ENCODE measurements at places on chromosomes 12 and 14.

- peak; percentile 53 for DNase-seq
Observed at GRCh38 chr12:68317047-68317667, 15.0 kb downstream of the MDM1 start.

GRCh38 chr12:112782943-112783342, 8.6 kb upstream of the RPH3A start:
- no peak for DNase-seq

DNA sequence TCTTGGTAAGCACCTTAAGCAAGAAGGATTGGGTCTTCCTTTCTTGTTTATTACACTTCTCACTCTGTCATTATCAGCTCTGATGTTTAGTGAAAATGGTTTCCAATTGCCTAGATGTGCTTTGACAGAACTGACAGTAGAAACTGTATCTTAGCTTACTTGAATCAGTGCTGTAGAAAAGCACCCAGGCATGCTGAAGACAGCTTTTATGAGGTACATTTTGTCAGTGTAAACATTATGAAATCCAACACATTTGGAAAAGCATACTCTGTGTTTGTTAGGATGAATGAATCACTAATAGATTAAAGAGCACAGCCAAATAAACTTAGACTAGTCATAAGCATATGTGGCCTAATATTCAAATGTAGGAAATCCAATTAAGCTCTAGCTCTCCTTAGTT, 290.2 kb upstream of the NPAS3 start:
- DNase-seq, result no peak

GRCh38 chr14:34111953-34112352, 161.1 kb upstream of the EGLN3 start:
- DNase-seq, result no peak

GRCh38 chr12:103503546-103504480, 8.0 kb upstream of the C12orf42 start:
- DNase-seq, result peak; percentile 38

DNA sequence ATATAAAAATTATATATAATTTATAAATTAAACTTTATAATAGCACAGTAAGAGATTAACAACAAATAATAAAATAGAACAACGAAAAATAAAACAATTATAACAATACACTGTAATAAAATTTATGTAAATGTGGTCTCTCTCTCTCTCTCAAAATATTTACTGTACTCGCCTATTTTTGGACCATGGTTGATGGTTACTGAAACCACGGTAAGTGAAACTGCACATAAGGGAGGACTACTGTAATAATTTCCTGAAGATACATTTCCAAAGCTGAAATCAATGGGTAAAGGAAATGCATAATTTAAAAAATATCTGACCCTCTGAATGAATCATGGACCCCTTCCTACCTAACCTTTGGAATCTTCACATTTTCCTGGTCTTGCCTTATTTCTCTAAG, 48.9 kb downstream of the NTN4 start:
- no peak for DNase-seq

DNA sequence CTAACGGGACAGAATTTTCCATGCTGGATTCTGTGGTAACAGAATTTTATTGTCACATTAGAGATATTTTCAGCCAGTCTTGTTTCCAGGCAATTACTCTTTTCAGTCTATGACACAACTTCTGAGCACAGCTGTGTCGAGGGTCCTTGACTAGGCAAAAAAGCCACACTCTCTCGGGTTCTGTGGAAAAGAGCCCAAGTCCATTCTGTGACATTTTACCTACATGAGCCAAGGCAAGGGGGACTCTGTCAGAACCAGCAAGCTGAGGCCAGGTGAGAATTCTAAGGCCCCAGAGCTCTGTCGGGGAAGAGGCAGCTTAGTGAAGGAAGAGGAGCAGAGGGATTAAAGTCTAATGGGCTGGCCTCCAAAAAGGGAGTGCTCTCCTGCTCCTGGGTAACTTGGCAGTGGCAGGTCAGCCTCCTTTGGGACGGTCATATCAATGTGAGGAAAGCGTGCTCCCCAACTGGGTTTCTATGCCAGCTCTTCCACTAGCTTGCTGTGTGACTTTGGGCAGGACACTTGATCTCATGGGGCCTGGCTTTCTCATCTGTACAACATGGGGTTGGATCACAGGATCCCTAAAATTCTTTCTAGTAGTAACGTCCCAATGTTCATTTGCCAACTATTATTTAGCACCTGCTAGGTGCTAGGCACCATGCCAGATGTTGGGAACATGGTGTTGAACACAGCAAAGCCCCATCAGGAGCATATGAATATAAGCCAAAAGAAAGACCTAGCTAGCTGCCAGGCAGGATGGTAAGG, 16.0 kb upstream of the RIC8B start:
- DNase-seq, result no peak

DNA sequence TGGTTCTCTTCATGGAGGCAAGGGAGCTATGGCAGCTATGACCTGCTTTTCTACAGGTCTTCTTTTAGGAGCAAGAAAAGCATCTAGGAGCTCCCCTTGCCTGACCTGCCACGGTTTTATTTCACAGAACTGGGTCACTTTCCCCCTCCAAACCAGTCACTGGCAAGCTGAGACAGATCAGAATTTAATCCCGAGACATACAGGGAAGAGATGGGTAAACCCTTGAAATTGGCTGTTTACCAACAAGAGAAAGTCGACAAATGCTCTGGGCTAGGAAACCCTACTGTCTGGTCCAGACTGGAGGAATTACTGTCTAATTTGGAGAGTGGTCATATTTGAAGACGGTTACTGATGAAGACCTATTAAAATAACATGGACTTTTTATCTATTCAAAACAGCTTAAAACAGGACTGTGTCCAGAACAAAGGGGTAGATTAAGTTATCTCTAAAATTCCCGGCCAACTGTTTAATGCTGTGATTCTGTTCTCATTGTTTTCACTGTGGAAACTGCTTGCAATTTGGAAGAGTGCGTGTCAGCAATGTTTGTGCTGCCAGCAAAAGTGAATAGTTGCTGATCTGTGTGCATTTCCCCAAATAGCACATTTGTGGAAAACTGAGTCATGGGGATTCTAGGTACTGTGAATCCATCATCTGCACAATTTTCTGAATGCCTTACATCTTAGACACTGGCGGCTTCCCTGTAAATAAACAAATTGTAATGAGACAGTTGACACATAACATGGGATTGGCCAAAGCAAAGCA, 73.4 kb upstream of the EEA1 start:
- no peak for DNase-seq

DNA sequence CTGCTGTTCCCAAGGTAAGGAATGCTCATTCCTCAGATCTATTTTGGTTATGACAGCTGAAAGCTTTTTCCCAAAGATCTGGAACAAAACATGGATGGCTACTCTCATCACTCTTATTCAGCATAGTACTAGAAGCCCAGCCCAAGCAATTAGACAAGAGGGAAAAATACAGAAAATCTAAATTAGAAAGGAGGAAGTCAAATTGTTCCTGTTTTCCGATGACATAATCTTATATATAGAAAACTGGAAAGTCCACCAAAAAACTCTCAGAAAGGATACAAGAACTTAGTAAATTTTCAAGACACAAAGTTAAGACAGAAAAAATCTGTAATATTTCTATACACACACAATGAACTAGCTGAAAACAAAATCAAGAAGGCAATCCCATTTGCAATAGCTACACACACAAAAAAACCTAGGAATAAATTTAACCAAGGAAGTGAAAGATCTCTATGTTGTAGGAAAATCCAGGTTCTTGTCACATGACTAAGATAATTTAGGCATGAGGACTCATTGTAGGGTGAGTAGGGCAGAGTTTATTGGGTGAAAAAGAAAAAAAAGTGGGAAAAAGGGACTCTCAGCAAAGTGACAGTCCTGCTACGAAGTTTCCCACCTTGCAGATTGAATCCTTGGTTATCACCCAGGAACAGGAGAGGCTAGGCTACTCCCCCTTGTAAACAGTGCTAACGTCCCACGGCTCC, 28.6 kb upstream of the KLRB1 start:
- DNase-seq, result no peak

DNA sequence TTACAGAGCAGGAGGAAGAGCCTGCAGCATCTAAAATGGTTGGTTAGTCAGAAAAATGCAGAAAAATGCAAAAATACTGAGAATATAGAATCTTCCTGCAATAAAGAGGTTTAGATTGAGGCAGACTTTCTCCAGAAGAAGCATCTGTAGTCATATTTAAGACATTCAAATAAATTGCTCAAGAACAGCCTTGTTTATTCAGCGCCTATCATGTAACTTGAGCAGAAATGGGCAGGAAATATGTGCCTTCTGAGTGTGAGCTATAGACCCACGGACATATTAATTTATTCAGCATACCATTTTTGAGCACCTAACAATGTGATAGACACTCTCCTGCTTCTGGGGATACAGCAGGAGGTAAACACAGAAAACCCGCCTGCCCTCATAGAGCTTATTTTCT, 102.0 kb upstream of the HIF1A start:
- no peak for DNase-seq

- no peak for DNase-seq
Observed at GRCh38 chr14:68789821-68790643, 2.8 kb downstream of the ZFP36L1 start.

- no peak for DNase-seq
Observed at GRCh38 chr12:7758766-7759140, 6.3 kb upstream of the NANOGNB start.

- no peak for DNase-seq
Observed at GRCh38 chr12:111359231-111359913, 9.5 kb downstream of the PHETA1 start.
